Breast epithelium (tissue), 4 donors: ENCODE measurements at places on chromosomes 7 and 10. TPM values are rescaled to one million over a fixed set of nuclear protein-coding genes. Genes with fewer than 3 reads are reported as not detected.

DNA sequence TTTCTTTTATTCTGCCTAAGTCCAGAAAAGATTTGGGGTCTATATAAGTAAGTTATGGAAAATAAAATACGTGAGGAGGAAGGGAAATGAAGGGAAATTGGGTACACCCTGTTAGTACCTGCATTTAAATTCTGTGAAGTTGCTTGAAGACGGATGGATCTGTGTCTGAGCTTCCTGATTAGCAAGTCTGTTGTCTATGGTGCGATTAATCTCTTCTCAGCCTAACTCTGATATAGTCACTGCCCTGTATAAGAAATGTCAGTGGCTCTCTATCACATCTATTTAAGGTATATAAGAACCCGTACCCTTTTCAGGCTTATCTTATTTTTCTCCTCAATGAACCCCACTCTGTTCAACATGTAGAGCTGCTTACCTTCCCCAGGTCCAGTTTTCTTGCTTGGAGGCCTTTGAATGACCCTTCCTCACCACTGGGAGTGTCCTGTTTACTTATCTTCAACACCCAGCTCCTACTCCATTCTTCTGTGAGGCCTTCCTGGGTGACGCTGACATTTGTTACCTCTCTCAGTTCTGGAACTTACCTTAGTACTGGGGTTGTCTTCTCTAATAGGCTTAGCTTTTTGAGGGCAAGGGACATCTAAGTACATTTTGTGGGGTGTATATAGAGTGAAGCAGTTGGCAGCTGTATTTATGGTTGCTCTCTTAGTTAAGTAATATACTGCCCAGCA lies 149.6 kb upstream of the PRPS1L1 start:
- no peak for DNase-seq

OAT gene
- total RNA-seq: 93.3 TPM

DNA sequence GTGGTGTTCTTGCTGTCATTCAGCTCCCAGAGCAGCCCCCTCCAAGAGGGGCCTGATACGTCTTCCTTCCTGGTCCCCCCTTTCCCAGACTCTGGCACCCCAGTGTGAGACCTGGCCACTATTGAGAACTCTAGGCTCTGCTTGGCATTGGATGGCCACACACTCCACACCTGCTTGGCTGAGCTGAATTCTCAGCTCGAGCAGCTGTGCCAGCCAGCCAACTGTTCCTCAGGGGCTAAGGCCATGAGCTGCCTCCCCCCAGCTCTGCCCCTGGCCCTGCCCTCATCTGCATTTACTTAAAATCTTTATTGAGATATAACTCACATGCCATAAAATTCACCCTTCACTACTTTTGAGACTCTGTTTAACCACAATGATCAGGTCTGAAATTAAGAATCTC lies 6.7 kb downstream of the TLL2 start:
- no peak for DNase-seq

DNA sequence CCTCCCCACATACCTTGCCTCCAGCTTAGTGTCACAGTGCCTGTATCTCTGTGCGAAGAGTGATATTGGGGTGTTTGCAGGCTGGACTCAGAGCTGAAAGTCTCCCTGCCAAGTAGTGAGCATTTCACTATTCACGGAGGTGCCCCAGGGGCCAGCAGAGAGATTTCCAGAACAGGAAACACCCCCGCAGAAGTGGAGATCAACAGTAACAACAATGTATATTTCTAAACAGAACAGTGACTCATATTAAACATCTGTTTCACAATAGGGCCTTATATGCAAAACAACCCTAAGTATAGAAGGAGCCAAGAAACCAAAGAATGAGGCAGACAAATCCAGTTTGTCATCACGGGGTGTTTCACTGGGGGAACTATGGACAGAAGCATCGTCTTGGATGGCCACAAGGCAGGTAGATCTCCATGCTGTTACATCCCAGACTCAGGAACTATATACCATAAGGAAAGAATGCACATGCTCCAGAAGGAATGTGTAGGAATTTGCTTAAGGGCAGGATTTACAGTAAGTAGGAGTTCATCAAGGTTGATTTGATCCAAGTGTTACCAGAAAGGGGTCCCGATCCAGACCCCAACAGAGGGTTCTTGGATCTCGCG lies 29.3 kb upstream of the CCL24 start:
- DNase-seq: no peak

FAM25C gene
- total RNA-seq: not detected
